Mesothelial cell of epicardium (in vitro differentiated cells): ENCODE measurements at places on chromosomes 7 and 10. TPM values are rescaled to one million over a fixed set of nuclear protein-coding genes. Genes with fewer than 3 reads are reported as not detected.

NPFFR1 gene
- total RNA-seq: 0.11 to 0.14 TPM (median 0.13 TPM) in 3 replicates

IGF2BP3 gene
- total RNA-seq: 84.3 to 91.3 TPM (median 89.1 TPM) in 3 replicates

C1QL3 gene
- not detected in 3 replicates for total RNA-seq

LDB3 gene
- 0.14 to 0.44 TPM (median 0.22 TPM) in 3 replicates for total RNA-seq

DNA sequence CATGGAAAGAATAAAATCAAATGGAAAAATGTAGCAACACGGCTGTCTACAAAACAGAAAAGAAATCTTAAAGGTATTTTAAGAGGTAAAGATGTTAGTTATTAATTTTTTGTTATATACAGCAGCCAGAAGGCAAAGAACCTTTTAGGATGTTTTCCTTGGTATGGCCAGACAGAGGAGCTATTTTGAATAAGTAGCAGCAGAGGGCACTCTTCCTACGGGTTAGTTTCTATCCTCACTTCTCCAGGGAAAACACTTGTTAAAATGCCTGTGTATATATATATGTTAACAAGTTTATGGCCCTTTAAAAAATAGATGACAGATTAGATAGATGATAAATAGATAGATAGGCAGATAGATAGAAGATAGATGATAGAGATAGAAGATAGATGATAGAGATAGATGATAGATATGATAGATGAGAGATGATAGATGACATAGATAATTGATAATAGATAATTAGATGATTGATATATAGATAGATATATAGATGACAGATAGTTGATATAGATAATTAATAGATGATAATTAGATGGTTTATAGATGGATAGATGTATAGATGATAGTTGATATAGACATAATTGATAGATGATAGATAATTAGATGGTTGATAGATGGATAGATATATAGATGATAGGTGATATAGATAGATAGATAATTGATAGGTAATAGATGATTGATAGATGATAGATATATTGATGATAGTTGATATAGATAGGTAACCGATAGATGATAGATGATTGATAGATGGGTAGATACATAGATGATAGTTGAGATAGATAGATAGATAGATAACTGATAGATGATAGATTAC is 57.8 kb upstream of the WIPF3 start:
- DNase-seq: no peak

GRCh38 chr10:45809837-45810236 is 37.5 kb downstream of the AGAP4 start:
- no peak for DNase-seq

DNA sequence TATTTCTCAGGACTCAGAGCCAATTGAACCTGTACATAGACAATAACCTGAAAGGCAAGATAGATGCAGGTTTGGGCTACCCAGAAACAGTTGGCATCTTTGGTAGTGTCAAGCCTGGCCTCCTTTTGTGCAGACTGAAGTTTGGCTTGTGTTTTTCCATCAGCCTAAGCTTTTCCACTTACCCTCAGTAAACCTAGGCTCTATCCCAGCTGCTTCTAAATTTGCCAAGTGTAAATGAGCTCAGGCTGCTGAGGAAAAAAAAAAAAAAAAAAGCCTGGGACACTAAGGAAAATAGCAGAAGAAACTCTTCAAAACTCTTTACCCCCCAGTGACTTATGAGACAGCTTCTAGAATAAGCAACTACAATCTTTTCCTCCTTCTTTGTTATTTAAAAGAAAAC is 316.3 kb upstream of the SORCS1 start:
- DNase-seq: no peak

DNA sequence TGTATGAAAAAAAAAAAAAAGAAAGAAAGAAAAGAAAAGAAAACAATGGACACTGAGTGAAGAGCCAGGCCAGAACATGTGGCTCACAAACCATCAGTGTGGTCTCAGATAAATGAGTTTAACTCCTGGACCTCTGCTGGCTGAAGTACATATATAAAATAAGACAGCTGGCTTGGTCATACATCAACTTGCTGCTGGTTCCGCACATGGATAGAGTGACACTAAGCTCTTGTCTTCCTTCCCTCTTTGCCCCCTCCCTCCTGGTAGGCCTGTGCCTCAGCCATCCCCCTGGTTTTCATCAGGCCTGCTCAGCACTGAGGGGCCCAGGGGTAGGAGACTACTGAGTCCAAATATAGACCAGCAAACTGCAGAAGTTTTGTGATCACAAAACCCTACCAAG is 58.1 kb upstream of the DGKI start:
- no peak for DNase-seq

DNA sequence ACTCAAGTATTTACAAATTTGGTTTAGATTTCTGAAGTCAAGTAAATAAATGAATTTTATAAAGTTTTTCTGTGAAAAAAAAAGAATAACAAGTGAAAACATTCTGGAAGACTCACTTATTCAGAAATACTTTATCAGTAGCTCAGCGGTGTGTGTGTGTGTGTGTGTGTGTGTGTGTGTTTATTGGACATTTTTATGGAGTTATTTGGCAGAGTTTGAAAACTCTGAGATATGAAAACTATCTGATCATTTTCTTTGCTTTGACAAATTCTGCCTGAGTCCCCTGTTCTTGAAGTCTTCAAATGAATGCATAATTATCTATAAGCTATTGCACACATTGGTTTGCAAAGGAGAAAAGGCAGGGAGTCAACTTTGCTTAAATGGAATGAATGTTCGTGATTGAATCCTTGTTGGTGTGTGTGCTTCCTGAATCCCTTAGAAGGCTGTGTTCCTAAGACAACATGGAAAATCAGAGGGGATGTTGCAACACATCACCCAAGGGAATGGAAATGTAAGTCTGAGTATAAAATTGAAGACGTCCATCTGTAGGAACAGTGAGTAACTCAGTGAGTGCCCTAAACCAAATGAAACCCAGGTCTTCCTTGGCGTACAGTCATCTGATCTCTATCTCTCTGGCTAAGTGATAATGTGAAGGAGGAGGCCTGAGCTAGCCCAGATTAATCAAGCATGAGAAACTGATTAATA is 160.9 kb downstream of the REEP3 start:
- DNase-seq: no peak

GRCh38 chr10:23345861-23346260 is 1.3 kb upstream of the C10orf67 start:
- DNase-seq: no peak

DNA sequence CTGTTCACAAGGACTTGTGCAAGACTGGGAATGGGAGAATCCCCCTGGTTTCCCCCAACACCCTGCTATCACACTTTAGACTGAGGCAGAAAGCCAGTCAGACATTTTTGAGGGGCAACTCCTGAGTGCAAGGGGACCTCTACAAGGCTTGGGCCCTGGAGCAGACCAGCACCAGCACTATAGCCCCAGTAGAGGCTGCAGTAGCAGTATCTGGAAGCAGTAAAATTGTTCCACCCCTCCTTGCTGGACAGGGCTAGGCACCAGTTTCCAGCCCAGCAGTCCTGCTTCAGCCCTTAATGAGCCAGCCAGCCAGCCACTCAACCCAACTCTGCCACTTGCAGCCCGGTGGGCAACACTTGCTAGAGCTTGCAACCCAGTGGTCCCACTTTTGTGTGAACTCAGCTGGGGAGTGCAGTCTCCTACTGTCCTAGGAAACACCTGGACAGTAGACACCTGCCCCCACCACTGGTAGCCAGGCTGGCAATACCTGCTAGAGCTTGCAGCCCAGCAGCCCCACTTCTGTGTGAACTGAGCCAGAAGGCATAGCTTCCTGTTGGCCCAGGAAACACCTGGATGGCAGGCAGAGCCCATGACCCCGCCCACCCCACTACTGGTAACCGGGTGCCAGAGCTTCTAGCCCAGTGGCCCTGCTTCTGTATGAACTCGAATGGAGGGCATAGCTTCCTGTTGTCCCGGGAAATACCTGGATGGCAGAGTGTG is 65.0 kb downstream of the FBXL13 start:
- DNase-seq: no peak

DNA sequence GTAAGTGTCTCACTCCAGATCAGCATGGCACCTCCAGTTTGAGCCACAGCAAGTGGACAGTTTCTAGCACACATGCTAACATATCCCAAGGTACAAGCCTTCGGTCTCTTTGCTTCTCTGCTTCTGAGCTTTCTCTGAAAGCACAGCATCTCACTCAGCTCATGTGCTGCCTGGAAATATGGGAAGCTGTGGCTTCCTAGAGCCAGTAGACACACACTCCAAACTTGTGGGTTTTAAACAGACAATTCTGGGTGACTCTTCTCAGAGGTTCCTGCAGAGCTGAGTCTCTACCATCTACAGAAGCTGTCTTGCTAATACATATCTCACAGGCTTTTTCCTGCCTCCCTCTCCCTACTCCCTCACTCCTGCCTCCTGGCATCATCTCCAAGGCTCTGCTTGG is 23.9 kb upstream of the TMEM273 start:
- DNase-seq: peak; percentile 17

- no peak for DNase-seq
Observed at GRCh38 chr10:29557665-29558064, 77.1 kb downstream of the SVIL start.
